ENCODE measurements at places on chromosomes 6 and 20. TPM values are rescaled to one million over a fixed set of nuclear protein-coding genes. Genes with fewer than 3 reads are reported as not detected.

GRCh38 chr6:133978896-133979240 is 25.8 kb downstream of the TBPL1 start:
- H3K4me3 ChIP-seq: no peak overlapping the region
- no peak overlapping the region for H3K27ac ChIP-seq
- H3K36me3 ChIP-seq: peaks cover 13% of the 10 kb centered on the region
- no peak for DNase-seq
- no peaks in the 10 kb centered on the region for H3K27me3 ChIP-seq

GRCh38 chr6:81978230-81978629 is 225.7 kb upstream of the TENT5A start:
- H3K27ac ChIP-seq: no peak overlapping the region
- H3K27me3 ChIP-seq: no peaks in the 10 kb centered on the region
- DNase-seq: no peak
- peaks cover 8% of the 10 kb centered on the region for H3K36me3 ChIP-seq
- H3K4me3 ChIP-seq: no peak overlapping the region
- no peaks in the 10 kb centered on the region for H3K4me1 ChIP-seq

Gene MUCL3
- total RNA-seq: not detected

- H3K4me1 ChIP-seq: peaks cover 12% of the 10 kb centered on the region
- no peak overlapping the region for H3K4me3 ChIP-seq
- peaks cover 40% of the 10 kb centered on the region for H3K36me3 ChIP-seq
- no peak for DNase-seq
Observed at GRCh38 chr20:46367967-46368901, 38.2 kb downstream of the ELMO2 start.

GRCh38 chr6:13241364-13241763 is 87.0 kb downstream of the TBC1D7 start:
- DNase-seq: no peak
- H3K27ac ChIP-seq: no peak overlapping the region
- H3K4me1 ChIP-seq: no peaks in the 10 kb centered on the region
- H3K27me3 ChIP-seq: peaks cover 8% of the 10 kb centered on the region
- no peak overlapping the region for H3K4me3 ChIP-seq
